Activated CD4-positive, alpha-beta T cell treated with anti-CD3 and anti-CD28 coated beads, Interleukin-2, amount 50 U/mL, for 4 hours (primary cell): ENCODE measurements at places on chromosomes 13 and 19.

DNA sequence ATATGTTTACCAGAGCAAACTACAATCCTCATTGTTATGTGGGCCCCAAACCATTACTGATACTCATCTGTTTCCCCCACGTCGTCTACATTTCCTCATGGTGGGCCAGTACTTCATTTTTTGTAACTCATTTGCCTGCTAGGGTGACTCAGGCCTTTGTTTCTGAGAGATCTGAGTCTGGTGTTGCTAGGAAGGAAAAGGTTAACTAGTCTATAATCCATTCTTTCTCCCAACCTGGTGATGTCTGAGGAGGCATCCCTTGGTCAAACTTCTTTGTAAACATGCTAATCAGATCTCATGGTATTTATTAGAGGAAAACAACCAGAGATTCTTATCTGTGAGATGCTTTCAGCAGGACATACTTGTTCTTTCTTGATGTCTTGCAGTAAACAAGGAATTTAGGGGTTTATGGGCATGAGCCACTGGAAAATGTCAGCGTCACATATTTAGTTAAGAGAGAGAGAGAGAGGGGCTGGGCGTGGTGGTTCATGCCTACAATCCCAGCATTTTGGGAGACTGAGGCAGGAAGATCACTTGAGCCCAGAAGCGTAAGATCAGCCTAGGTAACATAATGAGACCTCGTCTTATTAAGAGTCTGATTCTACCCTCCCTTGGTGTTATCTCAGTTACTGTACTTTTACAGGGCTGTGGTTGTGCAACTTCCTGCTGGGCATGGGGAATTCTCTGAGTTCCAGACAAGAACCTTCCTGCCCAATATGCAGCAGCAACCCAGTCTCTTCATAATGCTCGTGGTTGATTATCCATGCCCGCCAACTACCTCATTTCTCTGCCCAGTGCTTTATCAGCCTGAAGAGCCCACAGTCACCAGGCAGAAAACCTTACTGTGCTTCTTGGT is 9.7 kb upstream of the DPRX start:
- no peak for DNase-seq

GRCh38 chr13:23865906-23866305 is 23.3 kb downstream of the MIPEP start:
- no peak for DNase-seq

- DNase-seq, result no peak
Observed at GRCh38 chr13:111033172-111034130, 81.7 kb upstream of the ARHGEF7 start.

- no peak for DNase-seq
Observed at GRCh38 chr19:57437931-57438330, 2.8 kb downstream of the ZNF749 start.

GRCh38 chr13:114089341-114089740 is 43.1 kb downstream of the RASA3 start:
- no peak for DNase-seq

- DNase-seq, result no peak
Observed at GRCh38 chr19:11737964-11738745, 591 bp downstream of the ZNF823 start.

GRCh38 chr13:104314926-104315535 is 1248.8 kb upstream of the SLC10A2 start:
- DNase-seq, result no peak

DNA sequence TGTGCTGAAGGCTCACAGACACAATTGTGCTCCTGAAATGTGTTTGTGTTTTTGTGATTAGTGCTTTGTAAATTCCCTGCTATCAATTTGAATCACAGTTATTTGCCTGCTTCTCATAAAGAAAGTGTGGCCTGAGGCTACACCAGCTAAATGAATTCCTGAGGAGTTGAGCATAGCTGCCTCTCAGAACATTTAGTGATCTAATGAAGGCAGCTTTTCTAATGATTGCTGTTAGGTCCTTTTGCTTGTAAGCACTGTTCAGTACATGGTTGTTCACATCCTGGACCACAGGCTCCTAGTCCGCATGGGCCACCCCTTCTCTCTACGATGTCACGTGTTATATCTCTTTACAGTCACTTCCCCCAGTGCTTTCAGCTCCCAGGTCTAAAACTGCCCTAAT is 238.2 kb downstream of the B3GLCT start:
- no peak for DNase-seq

DNA sequence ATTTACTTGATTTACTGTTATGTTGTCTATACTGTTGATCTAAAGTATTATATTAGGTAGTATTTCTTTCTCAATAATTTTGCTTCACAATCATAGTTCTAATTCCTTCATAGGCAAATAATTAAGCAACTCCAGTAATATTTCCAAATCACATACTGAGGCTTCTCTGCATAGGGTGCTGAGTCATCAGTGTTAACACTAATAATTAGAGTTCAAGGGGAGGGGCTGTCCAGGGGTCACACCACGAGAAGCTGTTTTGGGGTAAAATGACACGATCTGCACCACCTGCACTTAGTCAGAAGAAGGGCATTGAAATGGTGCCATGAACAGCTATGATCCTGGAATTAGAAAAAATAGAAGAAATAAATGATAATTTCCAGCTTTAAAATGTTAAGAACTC is 1230.9 kb upstream of the SLC10A2 start:
- no peak for DNase-seq

GRCh38 chr13:63088226-63088625 is 1672.6 kb upstream of the PCDH20 start:
- DNase-seq, result no peak

DNA sequence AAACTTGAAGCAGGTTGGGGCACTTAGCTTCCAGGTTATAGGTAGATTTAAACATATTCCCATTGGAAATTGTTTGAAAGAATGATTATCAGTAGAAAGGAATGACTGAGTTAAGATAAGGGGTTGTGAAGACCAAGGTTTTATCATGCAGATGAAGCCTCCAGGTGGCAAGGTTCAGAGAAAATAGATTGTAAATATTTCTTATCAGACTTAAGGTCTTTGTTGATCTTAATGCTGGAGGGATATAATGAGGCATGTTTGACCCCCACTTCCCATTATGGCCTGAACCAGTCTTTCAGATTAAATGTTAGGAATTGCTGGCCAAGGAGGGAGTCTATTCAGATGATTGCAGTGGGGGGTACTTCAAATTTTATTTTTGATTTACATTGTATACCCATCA is 1486.5 kb upstream of the PRR20A start:
- no peak for DNase-seq

- DNase-seq, result peak; percentile 89
Observed at GRCh38 chr19:7636691-7637373, at the start of gene STXBP2. TSS of gene STXBP2 (plus strand) at chr19:7637110. CDS start at chr19:7637150, 40 bp downstream.

DNA sequence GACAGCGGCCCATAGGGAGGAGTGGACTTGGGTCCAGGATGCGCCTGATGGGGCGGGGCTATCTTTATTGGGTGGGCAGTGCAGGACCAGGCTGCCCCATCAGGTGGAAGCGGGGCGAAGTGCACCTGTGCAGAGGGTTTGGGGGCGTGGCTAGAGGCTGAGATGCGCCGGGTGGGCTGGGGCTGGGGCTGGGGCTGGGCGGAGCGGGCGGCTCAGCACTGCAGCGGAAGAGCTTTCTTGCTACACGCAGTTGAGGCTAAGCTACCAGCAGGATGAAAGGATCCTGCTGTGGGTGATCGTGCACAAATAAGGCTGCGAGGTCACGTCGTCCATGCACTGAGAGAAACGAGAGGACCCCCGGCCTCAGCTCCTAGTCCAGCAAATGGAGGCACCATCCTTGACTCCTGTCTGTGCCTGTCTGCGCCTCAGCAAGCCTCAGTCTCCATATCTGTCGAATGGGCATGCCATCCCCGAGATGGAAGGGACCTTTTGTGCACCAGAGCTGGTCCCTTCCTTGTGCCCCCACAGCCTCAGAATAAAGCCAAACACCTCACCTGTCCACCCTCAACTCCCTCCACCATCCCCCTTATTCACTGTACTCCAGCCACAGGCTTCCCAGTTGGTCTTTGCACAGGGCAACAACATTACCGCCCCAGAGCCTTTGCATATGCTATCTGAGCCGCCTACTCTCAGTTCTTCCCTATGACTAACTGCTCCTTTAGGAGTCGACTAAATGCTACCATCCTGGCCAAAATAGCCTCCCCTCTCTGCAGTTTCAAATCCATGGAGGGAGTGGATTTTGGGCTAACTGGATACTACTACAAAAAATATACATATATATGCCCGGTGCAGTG is 21.0 kb upstream of the HOMER3 start:
- DNase-seq, result no peak

- DNase-seq, result no peak
Observed at GRCh38 chr19:54426291-54426931, 11.1 kb downstream of the TTYH1 start.

GRCh38 chr13:38462605-38463004 is 113.0 kb downstream of the UFM1 start:
- no peak for DNase-seq

DNA sequence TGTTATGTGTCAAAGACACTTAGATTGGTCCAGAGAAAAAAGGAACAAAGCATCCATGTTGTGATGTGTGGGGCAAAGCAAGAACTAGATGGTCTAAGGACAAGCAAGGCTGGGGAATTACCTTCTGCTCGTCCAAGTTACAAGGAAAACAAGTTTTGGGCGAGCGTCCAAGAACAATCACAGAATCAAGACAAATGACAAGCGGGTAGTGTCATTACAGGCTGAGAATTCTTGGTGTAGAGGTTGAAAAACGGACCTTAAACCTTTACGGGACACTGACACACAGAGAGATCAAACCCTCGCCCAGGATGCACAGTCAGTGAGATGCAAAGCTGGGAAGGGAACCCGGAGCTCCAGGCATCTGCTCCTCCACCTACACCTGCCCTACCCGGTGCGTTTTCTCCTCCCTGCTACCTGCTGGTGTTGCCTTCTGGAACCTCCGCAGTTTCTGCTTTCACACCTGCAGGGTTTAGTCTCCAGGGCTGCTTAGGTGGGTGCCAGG is 515 bp upstream of the ZNF324B start:
- no peak for DNase-seq

DNA sequence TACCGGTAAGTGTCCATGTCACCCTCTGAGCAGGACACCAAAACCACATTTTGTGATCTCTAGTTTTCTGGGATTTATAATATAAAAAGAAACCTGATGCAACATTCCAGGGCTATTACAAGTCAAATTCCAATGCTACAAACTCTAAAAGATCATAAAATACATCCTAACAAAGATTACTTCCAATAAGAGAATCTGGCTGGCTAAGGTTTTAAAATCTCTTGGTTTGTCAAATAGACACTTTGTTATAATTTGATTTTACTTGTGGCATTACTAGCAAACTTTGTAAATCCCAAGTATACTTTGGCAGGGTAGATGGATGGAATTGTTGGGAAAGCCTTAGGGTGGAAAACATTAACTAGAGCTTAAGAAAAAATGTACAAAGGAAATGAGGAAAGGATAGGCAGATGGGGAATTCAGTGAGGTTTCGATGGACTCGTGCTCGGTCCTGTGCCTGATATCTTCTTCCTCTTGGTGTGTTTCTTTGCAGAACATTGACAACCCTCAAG is 74.0 kb upstream of the POMP start:
- DNase-seq, result no peak

GRCh38 chr19:815079-815774 is 6.5 kb downstream of the PLPPR3 start:
- DNase-seq, result no peak

- DNase-seq, result no peak
Observed at GRCh38 chr13:27168086-27168485, 3.5 kb downstream of the USP12 start.

DNA sequence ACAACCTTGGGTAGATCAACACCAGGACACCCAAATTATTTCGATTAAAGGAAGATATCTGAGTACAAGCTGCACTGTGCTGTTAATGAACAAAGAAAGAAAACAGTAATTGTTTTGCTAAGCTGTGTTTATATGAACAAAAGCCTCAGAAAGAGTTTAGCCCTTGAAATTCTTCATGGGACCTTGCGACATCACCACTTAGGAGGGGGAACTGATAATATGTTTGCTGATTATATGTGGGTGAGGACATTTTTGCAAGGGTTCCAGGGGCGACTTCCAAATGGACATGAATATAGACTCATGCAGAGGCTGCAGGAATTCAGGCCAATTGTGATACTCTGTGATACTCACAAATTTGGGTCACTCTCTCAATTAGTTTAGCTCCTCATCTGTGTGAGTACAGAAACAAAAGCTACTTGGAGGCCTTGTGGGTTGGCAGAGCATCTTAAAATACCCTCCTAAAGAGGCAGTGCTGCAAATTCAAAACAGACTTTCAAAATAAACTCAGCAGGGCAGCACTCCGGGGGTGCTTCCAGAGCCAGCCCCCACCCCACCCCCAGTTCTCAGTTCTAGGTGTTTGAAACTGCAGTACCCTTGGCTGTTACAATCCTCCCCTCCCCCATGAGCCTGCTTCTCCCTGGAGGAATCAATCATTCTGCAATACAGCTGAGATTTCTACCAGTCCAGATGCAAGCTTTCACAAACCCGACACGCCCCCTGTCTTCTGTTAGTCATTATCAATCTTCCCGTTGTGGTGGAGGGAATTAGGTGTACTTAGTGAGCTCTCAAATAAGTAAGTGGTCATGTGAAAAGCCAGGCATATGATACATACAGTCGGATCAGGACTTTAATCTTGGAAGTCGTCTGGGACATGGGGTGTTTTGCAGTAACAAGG is 97.0 kb upstream of the MBNL2 start:
- DNase-seq, result no peak

DNA sequence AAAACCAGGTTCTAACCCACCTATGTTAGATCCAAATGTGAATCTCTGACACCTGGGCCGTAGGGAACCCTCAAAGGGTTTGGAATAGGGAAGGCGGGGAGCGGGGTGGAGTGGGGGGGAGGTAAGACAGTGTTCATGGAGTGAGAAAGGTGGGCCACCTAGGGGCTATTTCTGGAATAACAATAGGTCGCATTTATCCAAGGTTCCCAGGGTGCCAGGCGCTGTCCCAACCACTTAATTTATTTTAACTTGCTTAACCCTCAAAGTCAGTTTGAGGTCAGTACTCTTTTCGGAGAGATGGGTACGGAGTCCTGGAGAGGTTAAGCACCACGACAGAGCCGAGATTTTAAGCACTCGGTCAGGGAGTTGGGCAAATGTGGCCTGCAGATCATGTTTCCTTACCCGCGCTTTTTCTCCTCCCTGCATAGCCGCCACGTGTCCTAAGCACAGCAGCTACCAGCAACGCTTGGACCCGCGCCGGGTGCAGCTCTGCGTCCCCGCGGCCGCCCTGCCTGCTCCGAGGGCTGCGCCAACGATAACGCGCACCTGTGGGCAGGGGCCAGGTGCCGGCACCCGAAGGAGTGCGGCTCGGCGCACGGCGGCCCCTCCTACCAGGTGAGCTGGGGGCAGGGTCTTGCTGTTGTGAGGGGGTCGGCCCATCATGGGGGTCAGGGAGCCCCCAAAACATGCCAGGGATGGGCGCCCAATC is 25.0 kb upstream of the FXYD3 start:
- DNase-seq, result peak; percentile 29

DNA sequence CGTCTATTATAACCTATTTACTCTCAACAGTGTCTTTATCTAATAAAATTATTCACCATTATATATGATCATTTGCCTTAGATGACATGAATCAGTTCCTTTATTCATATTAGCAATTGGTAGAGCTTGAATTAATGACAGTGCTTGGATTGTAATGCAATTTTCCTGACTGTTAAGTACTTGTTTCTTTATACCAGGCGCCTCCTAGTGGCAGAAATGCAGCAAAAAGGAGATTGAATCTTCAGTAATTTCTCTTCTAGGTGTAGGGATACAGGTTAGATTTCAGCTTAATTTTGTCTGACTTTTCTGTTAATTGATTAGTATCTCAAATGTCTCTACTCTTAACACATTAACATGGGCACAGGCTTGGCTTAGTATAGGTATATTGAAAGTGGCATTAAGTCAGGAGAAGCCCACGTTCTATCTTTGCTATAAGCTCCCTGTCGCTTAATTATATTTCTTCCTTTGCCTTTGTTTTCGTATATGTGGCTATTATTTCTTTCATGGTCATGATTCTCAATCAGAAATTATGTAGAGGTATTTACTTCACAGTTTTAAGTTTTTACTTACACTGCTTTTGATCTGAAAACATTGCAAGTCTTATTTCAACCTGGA is 9.1 kb upstream of the LHFPL6 start:
- peak; percentile 51 for DNase-seq
